ENCODE measurements at places on chromosomes 12 and 14. TPM values are rescaled to one million over a fixed set of nuclear protein-coding genes. Genes with fewer than 3 reads are reported as not detected.

Gene SMAGP
- 10.2 TPM for total RNA-seq

GRCh38 chr12:65368055-65368454 lies 89.6 kb downstream of the MSRB3 start:
- no peaks in the 10 kb centered on the region for H3K36me3 ChIP-seq
- no peak for DNase-seq

DNA sequence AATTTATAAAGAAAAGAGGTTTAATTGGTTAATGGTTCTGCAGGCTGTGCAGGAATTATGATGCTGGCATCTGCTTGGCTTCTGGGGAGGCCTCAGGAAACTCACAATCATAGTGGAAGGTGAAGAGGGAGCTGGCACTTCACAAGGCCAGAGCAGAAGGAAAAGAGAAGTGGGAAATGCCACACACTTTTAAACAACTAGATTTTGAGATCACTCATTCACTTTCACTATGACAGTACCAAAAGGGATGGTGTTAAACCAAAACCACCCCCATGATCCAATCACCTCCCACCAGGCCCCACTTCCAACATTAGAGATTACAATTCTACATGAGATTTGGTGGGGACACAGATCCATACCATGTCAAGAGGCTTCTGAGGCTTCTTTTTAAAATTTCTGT lies 62.6 kb downstream of the SLC38A4 start:
- no peaks in the 10 kb centered on the region for H3K4me1 ChIP-seq
- H3K36me3 ChIP-seq = no peaks in the 10 kb centered on the region
- H3K4me3 ChIP-seq = no peak overlapping the region
- no peaks in the 10 kb centered on the region for H3K27me3 ChIP-seq
- no peak for DNase-seq

GRCh38 chr12:90234472-90234871 lies 525.8 kb upstream of the ATP2B1 start:
- no peaks in the 10 kb centered on the region for H3K36me3 ChIP-seq
- no peaks in the 10 kb centered on the region for H3K27me3 ChIP-seq
- H3K27ac ChIP-seq = no peak overlapping the region
- H3K4me3 ChIP-seq = no peak overlapping the region
- no peaks in the 10 kb centered on the region for H3K4me1 ChIP-seq

GRCh38 chr14:67575684-67576083 lies 24.4 kb downstream of the PIGH start:
- H3K4me1 ChIP-seq = no peaks in the 10 kb centered on the region
- H3K27ac ChIP-seq = no peak overlapping the region
- H3K4me3 ChIP-seq = no peak overlapping the region
- no peaks in the 10 kb centered on the region for H3K27me3 ChIP-seq

Measured in tibial nerve (tissue), 4 donors.